ENCODE measurements at places on chromosomes 1 and 21. TPM values are rescaled to one million over a fixed set of nuclear protein-coding genes. Genes with fewer than 3 reads are reported as not detected.

GRCh38 chr1:96845464-96845863, 123.9 kb downstream of the PTBP2 start:
- no peak overlapping the region for H3K4me3 ChIP-seq
- peaks cover 4% of the 10 kb centered on the region for H3K27me3 ChIP-seq
- H3K27ac ChIP-seq, result no peak overlapping the region
- no peaks in the 10 kb centered on the region for H3K4me1 ChIP-seq
- H3K36me3 ChIP-seq, result no peaks in the 10 kb centered on the region

DNA sequence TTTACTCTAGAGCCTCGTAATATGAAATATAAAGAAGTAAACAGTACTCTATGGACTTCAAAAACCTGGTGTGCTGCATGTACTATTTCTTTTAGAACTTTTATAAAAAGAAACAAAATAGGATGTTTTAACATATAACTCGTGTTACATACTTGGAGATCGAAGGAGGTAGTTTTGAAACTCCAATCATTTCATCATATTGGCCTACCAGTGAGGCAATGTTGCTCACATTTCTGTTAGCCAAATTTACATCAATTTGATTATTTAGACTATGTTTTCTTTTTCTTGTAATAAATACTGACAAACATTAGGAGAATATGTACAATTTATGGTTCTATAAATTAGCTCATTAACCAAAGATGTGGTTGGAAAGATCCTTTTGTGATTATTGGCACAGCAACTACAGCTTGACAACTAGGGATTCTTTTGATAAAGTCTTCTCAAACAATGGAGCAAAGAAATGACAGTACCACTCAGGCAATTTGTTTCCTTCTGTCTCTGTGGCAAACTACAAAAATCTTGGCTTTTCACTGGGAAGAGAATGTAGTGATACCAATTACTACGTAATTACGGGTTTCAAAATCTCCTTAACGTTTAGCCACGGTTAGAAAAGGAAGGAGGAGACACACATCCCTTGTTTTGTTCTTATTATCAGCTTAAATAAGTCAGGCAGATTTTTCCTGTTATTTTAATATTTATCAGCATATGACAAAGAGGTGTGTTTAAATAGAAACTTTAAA, 266.6 kb upstream of the SGIP1 start:
- H3K27ac ChIP-seq, result no peak overlapping the region
- H3K4me3 ChIP-seq, result no peak overlapping the region
- DNase-seq, result no peak
- no peaks in the 10 kb centered on the region for H3K27me3 ChIP-seq

XKR8 gene
- 4.1 TPM for total RNA-seq

CD1B gene
- total RNA-seq, result not detected

SPATA45 gene
- not detected for total RNA-seq

C1orf116 gene
- total RNA-seq, result 0.08 TPM

OR10J1 gene
- not detected for total RNA-seq

CSF3R gene
- 0.06 TPM for total RNA-seq

GRCh38 chr21:42421018-42421793, 17.5 kb downstream of the UBASH3A start:
- DNase-seq, result peak; percentile 64
- H3K4me1 ChIP-seq, result peaks cover 86% of the 10 kb centered on the region
- H3K27ac ChIP-seq, result peak overlapping the region; percentile 95
- peak overlapping the region; percentile 59 for H3K4me3 ChIP-seq
- H3K36me3 ChIP-seq, result peaks cover 93% of the 10 kb centered on the region

GRCh38 chr1:33680281-33680840, 183.5 kb upstream of the HMGB4 start:
- DNase-seq, result no peak
- peaks cover 25% of the 10 kb centered on the region for H3K27me3 ChIP-seq
- no peaks in the 10 kb centered on the region for H3K4me1 ChIP-seq
- no peak overlapping the region for H3K27ac ChIP-seq

LCE2A gene
- total RNA-seq, result not detected

DNA sequence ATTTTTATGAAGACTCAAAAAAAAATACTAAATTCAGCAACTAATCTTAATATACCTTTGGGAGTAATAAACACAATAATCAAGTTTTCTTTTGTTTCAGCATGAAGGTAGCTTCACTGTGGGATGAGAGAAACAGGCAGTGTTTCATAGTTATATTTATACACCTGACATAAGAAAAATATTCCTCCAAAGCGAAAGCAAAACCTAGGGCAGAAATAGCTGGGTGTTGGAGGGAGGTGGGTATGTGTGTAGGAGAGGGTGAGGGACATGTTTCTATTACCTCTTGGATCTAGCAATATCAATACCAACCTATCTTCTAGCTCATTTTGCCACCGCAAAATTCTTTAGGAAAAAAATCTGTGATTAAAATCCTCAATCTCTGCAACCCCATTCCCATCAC, 24.9 kb upstream of the MAN1A2 start:
- H3K4me1 ChIP-seq, result peaks cover 15% of the 10 kb centered on the region
- no peak overlapping the region for H3K4me3 ChIP-seq
- no peak overlapping the region for H3K27ac ChIP-seq
- H3K36me3 ChIP-seq, result no peaks in the 10 kb centered on the region
- no peak for DNase-seq

FLG2 gene
- total RNA-seq, result not detected
